CD4-positive, alpha-beta T cell treated with Interleukin-1 beta for 1 hour (primary cell): ENCODE measurements at places on chromosomes 3 and 15.

DNA sequence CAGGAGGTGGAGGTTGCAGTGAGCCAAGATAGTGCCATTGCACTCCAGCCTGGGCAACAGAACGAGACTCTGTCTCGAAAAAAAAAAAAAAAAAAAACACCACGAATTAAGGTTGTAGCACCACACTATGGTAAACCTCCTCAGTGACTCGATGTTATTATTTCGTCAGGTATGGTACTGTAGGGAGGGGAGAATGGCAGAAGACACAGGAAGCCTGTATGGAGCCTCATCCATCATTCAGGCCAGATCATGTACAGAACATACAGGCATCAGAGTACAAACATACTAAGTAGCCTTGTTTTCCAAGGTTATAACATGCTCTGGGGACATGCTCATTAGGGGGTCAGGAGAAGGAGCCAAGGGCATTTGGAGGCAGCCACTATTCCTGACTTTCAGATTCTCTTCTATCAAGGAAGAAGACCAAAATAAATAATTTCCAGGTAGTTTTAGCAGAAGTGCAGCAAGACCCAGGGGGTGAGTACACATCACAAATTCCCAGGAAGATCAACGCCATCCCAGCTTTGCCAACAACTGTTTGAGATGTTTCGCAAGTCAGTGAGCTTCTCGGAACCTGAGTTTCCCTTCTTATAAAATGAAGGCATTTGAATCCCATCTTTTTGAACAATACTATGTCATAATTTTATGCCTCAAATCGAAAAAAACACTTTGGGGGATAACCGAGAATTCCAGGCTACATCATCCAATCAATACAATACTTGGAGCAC lies 79.8 kb downstream of the FOXP1 start:
- DNase-seq, result no peak

DNA sequence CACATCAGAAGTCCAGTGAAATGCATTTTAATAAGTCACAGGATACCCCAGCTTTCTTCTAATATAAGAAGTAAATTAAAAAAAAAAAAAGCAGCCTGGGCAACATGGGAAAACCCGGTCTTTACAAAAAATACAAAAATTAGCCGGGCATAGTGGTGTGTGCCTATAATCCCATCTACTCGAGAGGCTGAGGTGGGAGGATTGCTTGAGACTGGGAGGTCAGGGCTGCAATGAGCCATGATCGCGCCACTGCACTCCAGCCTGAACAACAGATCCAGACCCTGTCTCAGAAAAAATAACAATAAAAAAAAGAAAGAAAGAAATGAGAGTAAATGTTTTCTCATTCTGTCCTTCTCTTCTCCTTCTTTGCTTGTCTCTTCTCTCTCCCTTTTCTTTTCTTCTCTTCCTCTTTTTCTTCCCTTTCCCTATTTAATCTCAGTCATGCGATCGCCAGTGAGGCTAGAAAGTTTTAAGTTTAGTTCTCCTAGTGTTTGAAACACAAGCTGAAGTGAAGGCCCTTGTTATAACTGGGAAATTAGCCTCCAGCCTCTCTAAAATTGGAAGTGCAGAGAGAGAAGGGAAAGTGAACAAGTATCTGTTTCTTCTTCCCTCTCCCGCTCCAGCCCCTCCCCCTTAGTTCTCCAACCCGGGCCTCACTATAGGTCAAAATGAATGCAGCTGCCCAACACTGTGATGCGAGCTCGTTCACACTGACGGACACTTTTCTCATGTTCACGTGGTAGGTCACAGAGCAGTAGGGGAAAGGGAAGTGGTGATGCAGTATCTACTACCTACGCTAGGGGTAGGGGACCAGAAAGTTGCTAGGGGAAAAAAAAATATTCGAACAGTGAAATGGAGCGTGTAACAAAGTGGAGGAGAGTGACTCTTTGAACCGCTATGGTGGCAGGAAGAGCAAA lies 23.5 kb upstream of the TSC22D2 start:
- DNase-seq, result peak; percentile 82

GRCh38 chr3:23253214-23253613 lies 50.1 kb downstream of the UBE2E2 start:
- no peak for DNase-seq

GRCh38 chr3:125186800-125187598 lies 25.5 kb downstream of the SLC12A8 start:
- DNase-seq, result no peak

GRCh38 chr15:69590201-69590710 lies 137.6 kb downstream of the RPLP1 start:
- DNase-seq, result no peak
